ENCODE measurements at places on chromosomes 1 and 21. TPM values are rescaled to one million over a fixed set of nuclear protein-coding genes. Genes with fewer than 3 reads are reported as not detected.

- no peak for DNase-seq
Observed at GRCh38 chr1:1947493-1947892, 28.4 kb upstream of the TMEM52 start.

Gene ZNF695
- polyA plus RNA-seq = 1.2 TPM

Gene PBX1
- 46.6 TPM for polyA plus RNA-seq

Gene HLX
- polyA plus RNA-seq = 3.7 TPM

Gene PLA2G4A
- polyA plus RNA-seq = 5.5 TPM

DNA sequence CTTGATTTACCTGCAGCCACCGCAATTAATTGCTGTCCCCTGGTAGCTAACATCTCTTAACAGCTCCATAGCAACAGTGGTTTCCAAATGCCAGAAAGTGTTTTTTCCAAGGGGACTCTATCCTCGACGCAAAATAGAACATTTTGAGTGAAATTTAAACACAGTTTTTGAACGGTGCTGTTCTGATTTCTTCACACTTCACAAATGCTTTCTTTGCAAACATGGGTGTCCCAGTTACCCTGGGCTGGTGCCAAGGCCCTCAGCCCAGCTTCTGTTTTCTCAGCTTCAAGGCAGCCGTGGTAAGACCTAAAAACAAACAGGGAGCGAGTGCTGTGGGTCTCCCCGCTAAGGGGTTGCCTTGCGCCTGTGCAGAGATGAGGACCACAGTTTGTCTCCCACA is 147.3 kb upstream of the VAMP3 start:
- no peak for DNase-seq

DNA sequence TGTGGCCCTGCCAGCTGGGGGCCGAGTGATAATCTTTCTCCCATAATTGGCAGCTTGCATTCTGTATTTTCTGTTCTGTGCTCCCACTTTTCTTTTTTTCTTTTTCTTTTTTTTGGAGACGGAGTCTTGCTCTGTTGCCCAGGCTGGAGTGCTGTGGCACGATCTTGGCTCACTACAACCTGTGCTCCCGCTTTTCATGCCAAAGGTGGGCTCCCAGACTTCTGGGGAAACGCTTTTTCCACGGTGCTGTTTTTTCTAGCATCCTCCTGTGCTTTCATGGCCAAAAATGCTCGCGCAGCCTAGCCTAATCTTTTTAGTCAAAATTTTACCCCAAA is 585 bp upstream of the AHCTF1 start:
- DNase-seq = no peak

All from AG04450 (cell line).